IMR-90 (cell line): ENCODE measurements at places on chromosomes 6 and 20. TPM values are rescaled to one million over a fixed set of nuclear protein-coding genes. Genes with fewer than 3 reads are reported as not detected.

The ZBTB12 gene
- total RNA-seq: 2.0 and 2.5 TPM in 2 replicates

The PRSS16 gene
- total RNA-seq: not detected in 2 replicates

The RIMS1 gene
- 3.3 and 3.8 TPM in 2 replicates for total RNA-seq

The THEMIS gene
- total RNA-seq: under 0.01 TPM in 1 of 2 replicates, not detected in the other

The MLIP gene
- not detected in 2 replicates for total RNA-seq

The RSPO3 gene
- not detected in 2 replicates for total RNA-seq

DNA sequence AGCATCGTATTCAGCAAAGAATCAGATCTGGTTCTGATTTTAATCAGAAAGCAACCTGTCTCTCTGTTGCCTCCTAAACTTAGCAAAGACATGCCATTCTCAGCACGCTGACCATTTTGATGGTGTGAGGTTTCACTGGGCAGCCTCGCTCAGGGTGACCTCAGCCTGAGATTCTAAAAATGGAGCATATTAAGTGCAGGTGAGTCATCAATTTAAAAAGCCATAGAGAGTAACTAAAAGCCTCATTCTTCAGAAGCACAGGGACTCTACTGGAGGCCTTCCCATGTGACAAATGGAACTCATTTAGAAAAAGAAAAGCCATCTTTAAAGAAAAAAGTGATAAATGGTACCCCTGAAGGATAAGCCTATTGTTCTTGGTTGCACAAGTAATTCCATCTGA, 91.3 kb downstream of the FILIP1 start:
- H3K36me3 ChIP-seq: no peaks in the 10 kb centered on the region
- H3K27me3 ChIP-seq: no peaks in the 10 kb centered on the region
- H3K4me3 ChIP-seq: no peak overlapping the region
- no peak overlapping the region for H3K27ac ChIP-seq
- H3K4me1 ChIP-seq: peaks cover 2% of the 10 kb centered on the region

GRCh38 chr6:3876866-3877265, 27.7 kb downstream of the FAM50B start:
- H3K4me3 ChIP-seq: no peak overlapping the region
- DNase-seq: peak; percentile 25
- H3K4me1 ChIP-seq: no peaks in the 10 kb centered on the region
- peaks cover 2% of the 10 kb centered on the region; the same call in 1 of the 2 replicates for H3K27me3 ChIP-seq

DNA sequence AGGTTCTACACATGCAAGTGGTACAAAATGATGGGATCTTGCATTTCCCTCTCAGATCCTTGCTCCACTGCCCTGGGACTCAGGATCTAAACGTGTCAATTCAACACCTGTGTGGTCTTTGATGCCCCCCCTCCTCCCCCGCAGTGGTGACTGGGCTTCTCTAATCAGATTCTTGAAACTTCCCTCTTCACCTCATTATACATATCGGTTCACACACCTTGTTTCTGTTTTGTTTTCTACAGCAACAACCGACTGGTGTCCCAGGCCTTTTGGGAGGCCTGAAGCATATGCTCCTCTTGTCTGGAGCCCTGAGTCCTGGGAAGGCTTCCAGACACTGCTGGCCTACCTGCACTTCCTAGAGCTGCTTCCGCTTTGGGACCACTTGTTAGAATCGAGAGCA, 20.0 kb downstream of the SAMD3 start:
- no peak overlapping the region for H3K27ac ChIP-seq
- H3K4me1 ChIP-seq: no peaks in the 10 kb centered on the region
- H3K4me3 ChIP-seq: no peak overlapping the region
- H3K36me3 ChIP-seq: no peaks in the 10 kb centered on the region
- no peak for DNase-seq

DNA sequence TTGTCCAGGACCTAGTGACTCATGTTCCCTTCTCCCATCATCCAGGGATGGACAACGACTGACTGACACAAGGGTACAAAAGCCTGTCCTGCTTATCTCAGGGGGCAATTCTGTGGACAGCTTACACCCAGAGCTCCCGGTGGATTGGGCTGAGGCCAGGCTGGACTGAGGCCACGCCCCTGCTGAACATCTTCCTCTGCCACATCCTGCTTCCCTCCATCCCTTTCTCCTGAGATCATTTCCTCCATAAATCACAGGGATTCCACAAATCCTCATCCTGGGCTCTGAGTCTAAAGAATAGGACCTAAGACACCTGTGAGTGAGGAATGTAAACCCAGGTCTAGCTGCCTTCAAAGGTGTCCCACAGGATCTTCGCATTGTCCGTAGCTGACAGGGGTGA, 30.4 kb upstream of the RNF24 start:
- H3K27ac ChIP-seq: no peak overlapping the region
- H3K36me3 ChIP-seq: no peaks in the 10 kb centered on the region
- peak; percentile 69 for DNase-seq
- no peak overlapping the region for H3K4me3 ChIP-seq
- no peaks in the 10 kb centered on the region for H3K27me3 ChIP-seq

- peaks cover 27% of the 10 kb centered on the region for H3K4me1 ChIP-seq
- peak overlapping the region; percentile 6; the same call in 1 of the 2 replicates for H3K27ac ChIP-seq
- DNase-seq: no peak
- H3K36me3 ChIP-seq: no peaks in the 10 kb centered on the region
- H3K4me3 ChIP-seq: no peak overlapping the region
Observed at GRCh38 chr6:37131104-37131959, 38.6 kb upstream of the PIM1 start.

- DNase-seq: peak; percentile 67
- no peak overlapping the region for H3K4me3 ChIP-seq
- no peak overlapping the region for H3K27ac ChIP-seq
- peaks cover 12% of the 10 kb centered on the region for H3K4me1 ChIP-seq
- H3K36me3 ChIP-seq: no peaks in the 10 kb centered on the region
- H3K27me3 ChIP-seq: no peaks in the 10 kb centered on the region
Observed at GRCh38 chr20:49699200-49699992, 14.3 kb downstream of the B4GALT5 start.

- no peaks in the 10 kb centered on the region for H3K27me3 ChIP-seq
- no peak overlapping the region for H3K27ac ChIP-seq
- H3K4me1 ChIP-seq: no peaks in the 10 kb centered on the region
- H3K4me3 ChIP-seq: no peak overlapping the region
- no peak for DNase-seq
- peaks cover 16% of the 10 kb centered on the region for H3K36me3 ChIP-seq
Observed at GRCh38 chr20:49859807-49860206, 47.2 kb downstream of the SLC9A8 start.
